ENCODE measurements at places on chromosomes 11 and 22.

GRCh38 chr11:66126808-66127555 lies 56.9 kb downstream of the PACS1 start:
- DNase-seq: peak; percentile 68

- DNase-seq: peak; percentile 20
These were observed 3.2 kb upstream of the STK33 start for GRCh38 chr11:8597182-8597581.

- DNase-seq: no peak
These were observed 1291.0 kb downstream of the LRRC4C start for GRCh38 chr11:40168414-40168813.

GRCh38 chr22:17213976-17214375 lies 5.3 kb downstream of the ADA2 start:
- DNase-seq: peak; percentile 46

All from NB4 (cell line).